Jurkat, Clone E6-1 (cell line): ENCODE measurements at places on chromosomes 4 and X.
A peak's percentile ranks its signal among the peaks of the same experiment; 100 is the strongest.

DNA sequence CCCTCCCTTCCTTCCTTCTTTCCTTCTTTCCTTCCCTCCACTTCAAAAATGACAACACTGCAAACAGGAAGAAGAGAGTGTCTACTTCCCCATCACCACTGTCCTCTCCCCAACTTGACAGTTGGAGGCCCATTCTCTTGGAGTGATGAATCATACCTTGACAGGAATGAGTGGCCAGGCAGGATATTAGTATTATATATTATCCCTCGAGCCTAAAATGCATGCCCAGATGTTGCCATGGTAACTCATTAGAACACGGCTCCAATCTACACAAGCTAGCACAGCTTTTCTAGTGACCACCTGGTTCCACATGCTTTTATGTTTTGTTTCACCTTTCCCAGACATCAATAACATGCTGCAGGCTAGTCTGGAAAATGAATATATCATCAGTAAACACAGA is 71.3 kb upstream of the LHFPL1 start:
- DNase-seq = no peak

- peak; percentile 22 for DNase-seq
Measured at GRCh38 chrX:43676971-43677572, 21.0 kb downstream of the MAOA start.

DNA sequence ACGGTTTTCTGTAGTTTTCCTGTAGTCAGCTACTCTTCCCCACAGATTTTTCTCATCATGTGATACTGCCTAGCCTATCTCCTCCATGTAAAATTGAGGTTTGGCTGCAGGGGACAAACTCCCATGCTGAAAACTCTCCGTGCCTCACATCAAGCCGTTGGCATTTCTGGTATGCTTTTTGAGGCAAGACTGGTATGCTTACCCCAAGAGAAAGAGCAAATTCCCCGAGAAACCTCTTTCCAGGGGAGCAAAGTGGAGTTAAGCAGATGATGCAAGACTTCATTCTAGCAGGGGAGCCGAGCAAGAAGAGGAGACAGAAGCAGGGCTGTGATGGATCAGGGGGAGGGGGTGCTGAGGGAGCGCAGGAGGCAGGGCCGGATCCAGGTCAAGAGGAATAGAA is 4.8 kb downstream of the SOWAHD start:
- DNase-seq = no peak

GRCh38 chrX:71565474-71566041 is 12.7 kb upstream of the GCNA start:
- no peak for DNase-seq

GRCh38 chrX:57595381-57595811 is 3.6 kb downstream of the ZXDB start:
- peak; percentile 52 for DNase-seq
